Fibroblast of upper back skin (primary cell): ENCODE measurements at places on chromosomes 16 and 17.

DNA sequence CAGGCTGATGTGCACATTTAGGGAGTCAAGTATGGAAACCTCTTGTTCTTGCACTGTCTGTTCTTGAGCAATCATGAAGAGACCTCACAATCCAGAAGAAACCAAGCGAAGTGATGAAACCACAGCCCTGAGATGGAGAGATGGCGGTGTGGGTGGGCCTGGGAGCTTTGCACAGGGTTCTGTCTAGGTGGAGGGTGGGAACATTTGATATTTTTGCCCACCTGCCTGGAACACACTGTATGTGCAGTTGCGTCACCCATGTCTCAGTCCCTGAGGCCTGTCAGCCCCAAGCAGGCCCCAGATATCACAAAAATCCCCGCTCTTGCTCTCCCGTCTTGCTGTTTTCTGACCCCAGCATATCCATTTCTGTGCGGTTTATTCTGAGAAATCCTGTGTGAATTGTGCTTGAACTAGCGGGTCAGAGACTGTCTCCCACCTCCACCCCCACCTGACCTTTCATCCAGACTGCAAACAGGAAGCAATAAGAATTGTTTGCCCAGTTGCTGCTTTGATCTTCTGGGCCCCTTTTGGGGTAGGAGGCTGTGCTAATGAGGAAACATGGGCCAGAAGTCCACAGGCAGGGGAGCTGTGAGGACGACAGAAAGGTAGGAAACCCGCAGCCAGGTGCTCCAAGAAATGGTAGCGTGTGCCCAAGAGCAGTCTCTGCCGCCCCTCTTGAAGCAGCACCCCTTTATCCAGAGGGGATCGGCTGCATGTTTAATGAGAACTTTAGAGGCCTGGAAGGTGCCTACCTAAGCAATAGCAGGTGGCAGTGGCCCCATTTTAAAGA is 183.8 kb downstream of the CCDC182 start:
- no peak for DNase-seq

DNA sequence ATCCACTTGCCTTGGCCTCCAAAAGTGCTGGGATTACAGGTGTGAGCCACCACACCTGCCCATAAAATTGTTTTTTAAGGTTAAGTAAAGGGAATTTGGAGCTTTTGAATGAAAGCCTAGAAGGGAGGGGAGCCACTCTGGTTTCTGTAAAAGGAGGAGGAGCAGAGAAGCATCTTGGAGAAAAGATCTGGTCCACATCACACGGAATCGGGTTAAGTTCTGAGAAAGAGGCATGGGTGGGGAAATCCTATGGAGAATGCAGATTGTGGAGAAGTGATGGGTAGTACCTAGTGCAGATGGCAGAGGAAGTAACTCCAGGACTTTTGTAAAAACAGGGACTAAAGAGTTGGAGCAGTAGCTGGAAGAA is 18.3 kb upstream of the CEP112 start:
- DNase-seq = no peak

DNA sequence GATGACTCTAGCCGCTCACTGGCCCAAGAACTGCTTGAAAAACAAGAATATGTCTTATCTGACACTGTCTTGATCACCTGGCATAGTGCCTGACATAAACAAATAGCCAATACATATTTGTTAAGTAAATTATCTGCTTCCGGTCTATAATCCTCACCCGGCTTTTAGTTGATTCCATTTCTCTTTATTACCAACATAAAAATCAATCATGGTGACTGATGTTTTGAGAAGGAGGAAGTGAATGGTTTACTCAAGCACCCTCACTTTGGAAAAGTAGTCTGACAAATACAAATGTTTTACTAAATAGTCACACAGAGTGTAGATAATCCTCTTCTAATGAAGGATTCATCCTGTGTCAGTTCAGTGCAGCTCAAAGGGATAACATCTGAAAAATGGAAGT is 47.0 kb downstream of the SKAP1 start:
- DNase-seq = no peak

GRCh38 chr17:32259586-32259985 is 6.0 kb upstream of the RHBDL3 start:
- DNase-seq = peak; percentile 35

DNA sequence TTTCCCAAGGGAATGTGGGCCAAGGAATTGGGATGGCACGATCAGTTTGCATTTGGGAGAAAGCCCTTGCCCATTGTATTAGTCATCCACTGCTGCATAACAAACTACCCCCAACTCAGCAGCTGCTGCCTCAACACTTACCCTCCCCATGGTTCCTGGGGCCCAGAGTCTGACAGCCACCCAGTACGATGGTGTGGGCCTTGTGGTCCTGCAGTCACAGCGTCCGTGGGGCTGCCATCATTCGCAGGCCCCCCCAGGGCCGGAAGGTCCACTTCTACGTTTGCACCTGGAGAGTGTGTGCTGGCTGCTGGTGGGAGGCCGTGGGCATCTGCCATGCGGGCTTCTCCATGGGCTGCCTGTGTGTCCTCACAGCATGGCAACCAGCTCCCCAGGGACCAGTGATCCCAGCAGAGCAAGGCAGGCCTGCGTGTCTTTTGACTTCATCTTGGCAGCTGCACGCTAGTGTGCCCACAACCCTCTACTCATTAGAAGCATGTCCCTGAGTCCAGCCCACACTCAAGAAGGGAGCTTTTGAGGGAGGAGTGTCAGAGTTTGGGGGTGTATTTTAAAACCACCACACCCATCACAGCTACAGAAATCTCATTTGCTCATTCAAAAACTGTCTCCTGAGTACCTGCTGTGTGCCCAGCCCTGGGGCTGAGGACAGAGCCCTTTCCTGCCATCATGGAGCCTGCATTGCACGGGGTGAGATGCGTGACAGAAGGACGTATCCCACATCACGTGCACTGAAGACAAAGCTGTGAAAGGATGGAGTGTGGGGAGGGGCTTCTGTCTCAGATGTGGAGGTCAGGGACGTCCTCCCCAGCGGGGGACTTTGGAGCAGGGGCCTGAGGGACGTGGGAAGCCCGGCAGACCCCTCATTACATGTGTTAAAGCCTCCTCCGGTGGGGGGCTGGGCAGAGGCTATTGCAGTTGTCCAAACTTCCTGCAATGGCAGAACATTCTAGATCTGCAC is 185.0 kb upstream of the ZNF469 start:
- DNase-seq = no peak

DNA sequence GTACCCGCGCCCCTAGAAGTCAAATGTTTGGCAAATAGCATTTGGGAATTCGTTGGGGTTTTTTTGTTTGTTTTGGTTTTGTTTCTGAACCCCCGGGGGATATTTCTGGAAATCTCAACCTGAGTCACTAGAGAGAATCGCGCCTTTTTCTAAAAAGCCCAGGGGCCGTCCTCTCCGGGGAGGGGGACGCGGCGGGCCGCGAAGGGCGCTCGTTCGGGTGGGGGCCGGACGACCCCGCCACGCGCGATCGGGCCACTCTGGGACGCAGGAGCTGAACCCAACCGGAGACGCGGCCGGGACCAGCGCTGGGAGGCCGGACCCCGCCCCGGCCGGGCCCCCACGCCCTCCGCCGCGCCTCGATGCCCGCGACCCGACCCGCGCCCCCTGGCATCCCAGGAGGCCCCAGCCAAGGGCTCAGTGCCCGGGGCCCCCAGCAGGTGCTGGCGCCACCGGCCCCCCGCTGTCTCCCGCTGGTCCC is 302 bp downstream of the LITAF start:
- DNase-seq = no peak

- no peak for DNase-seq
These were observed 56.5 kb downstream of the CYTH1 start for GRCh38 chr17:78725448-78726021.
